ENCODE measurements at places on chromosomes 12 and 14. TPM values are rescaled to one million over a fixed set of nuclear protein-coding genes. Genes with fewer than 3 reads are reported as not detected.
A peak's percentile ranks its signal among the peaks of the same experiment; 100 is the strongest.

GRCh38 chr14:87000081-87000480 lies 992.9 kb downstream of the GALC start:
- no peak for DNase-seq

HCAR2 gene
- total RNA-seq, result 0.44 TPM

DNA sequence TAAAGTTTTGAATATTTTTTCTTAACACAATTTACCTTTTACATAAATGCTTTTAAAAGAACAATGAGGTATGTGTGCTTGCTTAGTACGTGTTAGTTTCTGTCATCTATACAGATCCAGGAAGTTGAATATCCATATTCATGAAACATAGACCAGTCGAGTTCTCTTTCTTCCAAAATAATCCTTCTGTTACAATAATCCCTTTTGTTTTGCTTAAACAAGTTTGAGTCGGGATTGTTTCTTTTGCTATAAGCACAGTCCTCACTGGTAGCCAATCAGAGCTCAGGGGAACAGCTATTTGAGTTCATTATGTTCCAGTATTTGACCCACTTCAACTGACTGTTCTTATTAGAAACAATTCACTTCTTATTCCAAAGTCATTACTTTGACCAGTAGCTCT lies 214.7 kb upstream of the FLRT2 start:
- no peak for DNase-seq

GRCh38 chr12:54134850-54135249 lies 53.9 kb downstream of the SMUG1 start:
- DNase-seq, result no peak

MANSC4 gene
- total RNA-seq, result not detected

GRCh38 chr12:84692071-84692470 lies 220.5 kb downstream of the SLC6A15 start:
- no peak for DNase-seq

- DNase-seq, result no peak
Measured at GRCh38 chr14:104427131-104427851, 152.3 kb upstream of the C14orf180 start.

RHOF gene
- 7.6 TPM for total RNA-seq

DNA sequence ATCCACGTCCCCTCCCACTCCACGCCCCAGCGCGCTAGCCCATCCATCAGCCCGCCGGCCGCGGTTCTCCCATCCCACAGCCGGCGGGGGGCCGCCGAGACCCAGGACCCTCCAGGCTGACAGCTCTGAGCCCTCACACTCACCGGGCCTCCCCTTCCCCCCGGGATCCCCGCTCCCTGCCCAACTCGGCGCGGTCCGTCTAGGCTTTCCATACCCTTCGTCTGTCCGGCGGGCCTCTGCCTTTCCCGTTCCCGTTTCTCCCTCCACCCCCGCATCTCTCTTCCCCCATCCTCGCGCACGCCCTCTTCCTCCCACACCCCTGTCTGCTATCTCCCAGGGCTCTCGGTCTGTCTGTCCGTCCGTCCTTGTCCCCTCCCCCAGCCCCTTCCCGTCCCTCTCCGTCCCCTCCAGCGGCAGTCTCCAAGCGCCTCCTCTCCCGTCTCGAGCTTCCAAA lies 726 bp downstream of the ZFHX2 start:
- DNase-seq, result peak; percentile 48

- peak; percentile 59 for DNase-seq
Measured at GRCh38 chr14:56199982-56200577, 81.9 kb downstream of the PELI2 start.

- no peak for DNase-seq
Measured at GRCh38 chr14:88950069-88950468, 125.6 kb downstream of the TTC8 start.

TMCC3 gene
- 31.3 TPM for total RNA-seq

CLEC4D gene
- total RNA-seq, result 0.06 TPM

DNA sequence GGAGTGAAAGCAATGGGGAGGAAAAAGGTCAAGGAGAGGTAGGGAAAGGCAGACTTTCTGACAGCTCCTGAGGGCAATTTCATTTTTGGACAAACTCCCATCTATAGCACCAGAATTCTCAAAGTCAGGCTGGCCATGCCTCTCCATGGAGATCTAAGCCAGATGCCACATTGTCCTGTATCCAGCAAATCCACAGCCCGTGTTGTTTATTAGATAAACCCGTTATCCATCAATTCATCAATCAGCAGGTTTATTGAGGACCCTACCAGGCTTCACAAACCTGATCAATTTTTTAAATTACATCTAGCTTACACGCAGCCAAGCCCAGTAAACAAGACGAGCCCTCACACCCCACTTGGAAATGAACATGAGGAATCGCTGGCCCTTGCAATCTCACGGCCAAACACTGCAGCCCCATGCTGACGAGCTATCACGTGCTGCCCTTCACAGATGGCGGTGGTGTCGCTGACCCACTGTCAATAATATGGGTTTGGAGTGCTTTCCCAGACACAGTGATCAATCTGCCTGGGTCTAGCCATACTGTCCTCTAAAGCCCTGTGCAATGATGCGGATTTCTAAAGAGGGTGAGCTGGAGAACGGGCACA lies 332.9 kb downstream of the DPF3 start:
- DNase-seq, result no peak

GRCh38 chr12:120696626-120697025 lies 9.7 kb downstream of the MLEC start:
- DNase-seq, result no peak

GRCh38 chr12:9883175-9883574 lies 1.9 kb downstream of the KLRF2 start:
- no peak for DNase-seq

FITM1 gene
- total RNA-seq, result not detected

DNA sequence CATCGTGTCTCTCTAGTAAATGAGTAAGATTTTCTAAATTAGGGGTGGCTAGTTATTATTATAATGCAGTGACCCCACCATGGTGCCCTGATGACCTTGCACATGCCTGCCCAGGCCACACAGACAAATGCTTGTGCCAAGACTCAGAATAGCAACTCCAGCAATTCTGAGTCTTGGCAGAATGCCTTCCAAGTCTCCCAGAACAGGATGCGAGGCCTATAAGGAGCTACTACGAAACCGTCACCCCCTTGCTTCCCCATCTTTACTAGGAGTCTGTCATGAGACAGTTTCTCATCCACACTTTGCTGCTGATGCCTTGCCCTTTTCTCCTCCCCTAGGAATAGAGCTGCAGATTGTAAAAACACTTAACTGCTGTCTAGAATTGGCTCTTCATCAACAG lies 559.9 kb downstream of the TRHDE start:
- no peak for DNase-seq

TMEM119 gene
- 14.9 TPM for total RNA-seq

- no peak for DNase-seq
Measured at GRCh38 chr12:111434680-111435338, 29.1 kb downstream of the SH2B3 start.

GRCh38 chr12:106831699-106832098 lies 57.2 kb downstream of the RIC8B start:
- DNase-seq, result no peak

DNA sequence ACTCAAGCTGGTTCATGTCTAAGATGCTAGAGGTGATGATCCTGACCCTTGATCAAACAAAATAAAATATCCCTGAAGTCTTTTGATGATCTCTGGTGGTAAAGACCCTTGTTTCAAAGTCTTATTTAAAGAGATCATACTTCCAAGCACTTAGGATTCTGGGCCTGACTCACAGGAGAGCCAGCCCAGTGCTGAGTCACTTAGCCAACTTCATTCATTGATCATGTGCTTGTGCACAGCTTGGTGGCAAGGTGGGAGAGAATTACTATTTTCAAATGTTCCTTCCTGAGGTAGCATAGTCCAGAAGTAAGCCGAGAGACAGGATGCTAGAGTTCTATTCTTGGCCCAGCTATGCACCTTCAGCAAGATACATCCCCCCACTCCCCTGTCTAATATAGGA lies 40.6 kb downstream of the SCN8A start:
- DNase-seq, result no peak

DNA sequence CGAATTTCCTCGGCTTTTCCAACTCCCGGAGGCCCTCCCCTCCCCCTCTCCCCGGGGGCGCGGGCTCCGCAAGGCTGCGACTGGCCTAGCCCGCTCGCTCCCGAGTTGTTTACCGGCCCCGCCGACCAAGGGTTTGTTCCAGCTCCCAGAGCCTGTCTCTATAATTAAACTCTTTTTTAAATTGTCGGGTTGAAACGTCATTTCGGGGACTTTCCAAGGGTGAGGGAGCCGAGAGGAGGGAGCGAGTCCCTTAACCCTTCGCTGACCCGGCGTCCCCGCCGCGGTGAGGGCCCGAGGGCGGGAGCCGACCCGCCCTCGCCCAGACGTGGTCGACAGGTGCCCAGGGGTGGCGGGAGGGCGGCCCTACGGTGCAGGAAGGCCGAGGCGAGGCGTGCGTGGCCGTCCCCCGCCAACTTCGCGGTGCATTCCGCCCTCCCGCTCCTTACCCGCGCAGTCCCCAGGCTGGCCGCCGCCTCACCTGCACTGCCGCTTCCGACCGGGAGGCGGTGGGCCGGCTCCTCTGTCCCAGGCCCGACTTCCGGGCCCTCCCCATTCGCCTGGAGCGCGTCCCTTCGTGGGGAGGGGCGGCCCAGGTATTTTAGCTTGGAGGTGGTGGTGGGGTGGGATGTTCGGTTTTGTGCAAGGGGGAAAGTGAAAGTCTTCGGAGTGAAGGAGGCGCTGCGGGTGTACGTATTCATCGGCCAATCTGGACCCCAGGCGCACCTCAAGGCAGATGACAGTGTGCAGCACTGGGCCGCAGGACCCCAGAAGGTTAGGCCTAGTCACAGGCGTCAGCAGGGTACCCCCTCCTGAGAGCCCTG lies 2.9 kb upstream of the ZFP36L1 start:
- DNase-seq, result peak; percentile 88

KRT83 gene
- not detected for total RNA-seq

GRCh38 chr14:100828031-100828769 lies 2.3 kb downstream of the MEG3 start:
- peak; percentile 58 for DNase-seq

GRCh38 chr12:40192704-40193255 lies 32.0 kb upstream of the LRRK2 start:
- DNase-seq, result no peak

DNA sequence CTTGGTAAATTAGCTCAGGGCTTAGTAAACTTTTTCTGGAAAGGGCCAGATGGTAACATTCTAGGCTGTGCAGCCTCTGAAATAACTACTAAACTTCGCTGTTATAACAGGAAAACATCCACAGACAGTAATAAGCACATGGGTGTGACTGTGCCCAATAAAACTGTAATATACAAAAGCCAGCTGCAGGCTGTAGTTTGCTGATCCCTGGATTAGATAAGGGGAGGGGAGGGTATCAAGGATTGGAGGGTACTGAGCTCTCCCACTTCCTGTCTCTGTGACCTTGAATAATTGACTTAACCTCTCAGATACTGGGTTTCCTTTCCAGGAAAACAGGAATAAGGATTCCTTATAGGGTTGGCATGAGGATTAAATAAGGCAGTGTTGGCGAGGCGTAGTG lies 81.2 kb downstream of the CCDC60 start:
- no peak for DNase-seq

DNA sequence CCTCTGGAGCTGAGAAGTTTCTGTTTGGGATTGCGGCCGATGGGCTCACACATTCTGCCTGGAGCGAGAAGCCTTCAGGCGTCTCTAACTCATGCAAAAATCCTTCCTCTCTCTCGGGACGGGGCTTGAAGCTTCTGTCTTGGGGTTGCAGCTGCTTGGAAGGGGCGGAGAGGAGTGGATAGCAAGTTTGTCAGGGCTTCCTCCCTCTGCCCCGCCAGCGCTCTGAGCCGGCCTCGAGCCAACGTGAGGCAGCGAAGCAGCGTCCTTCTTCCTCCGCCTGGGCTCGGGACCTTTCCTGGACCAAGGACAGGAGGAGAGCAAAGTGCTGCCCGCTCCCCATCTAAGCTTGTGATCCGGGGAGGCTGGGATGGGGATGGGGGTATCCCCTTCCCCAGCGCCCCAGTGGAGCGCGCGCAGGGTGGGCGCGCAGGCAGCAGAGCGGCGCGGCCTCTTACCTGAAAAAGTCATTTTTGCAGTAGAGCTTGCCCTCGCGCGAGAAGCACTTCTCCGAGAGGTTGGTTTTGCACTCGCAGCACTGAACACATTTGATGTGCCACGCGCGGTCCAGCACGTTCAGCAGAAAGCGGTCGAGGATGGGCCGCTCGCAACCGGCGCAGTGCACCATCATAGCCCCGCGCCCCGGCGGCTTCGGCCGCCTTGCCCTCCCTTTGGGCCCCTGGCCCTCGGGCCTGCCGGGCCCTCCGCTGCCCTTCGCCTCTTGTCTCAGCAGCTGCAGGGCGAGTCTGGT lies 626 bp downstream of the LHX5 start:
- peak; percentile 27 for DNase-seq

SERPINA5 gene
- total RNA-seq, result 1.6 TPM

DNA sequence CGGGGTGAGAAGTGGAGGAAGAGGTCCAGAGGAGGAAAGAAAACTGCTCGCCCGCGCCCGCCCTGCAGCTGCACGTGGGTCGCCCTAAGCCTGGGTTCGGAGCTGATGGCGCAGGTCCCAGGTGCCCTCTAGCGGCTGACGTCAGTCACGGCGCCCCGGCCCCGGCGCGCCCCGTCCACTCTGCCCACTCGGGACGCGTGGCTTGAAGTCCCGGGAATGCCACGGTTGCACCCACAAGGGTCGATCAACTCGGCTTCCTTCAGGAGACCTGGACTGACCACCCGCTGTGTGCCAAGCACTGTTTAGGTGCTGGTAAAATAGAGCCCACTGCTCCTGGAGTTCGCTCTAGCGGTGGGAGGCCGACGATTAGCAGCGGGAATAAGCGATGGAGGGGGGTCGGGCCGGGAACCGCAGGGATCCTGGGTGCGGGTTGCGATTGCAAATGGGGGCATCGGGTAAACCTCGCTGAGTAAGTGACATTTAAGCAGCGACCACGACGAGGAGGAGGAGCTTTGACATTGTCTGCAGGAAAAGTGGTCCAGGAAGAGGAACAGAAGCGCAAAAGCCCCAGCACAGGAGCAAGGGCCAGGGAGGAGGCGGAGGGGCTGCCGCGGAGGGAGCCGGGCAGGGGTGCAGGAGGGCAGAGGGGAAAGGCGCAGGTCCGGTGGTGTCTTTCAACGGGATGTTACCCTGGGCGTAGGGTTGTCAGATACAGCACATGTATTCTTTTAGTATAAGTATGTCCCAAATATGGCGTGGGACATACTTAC lies 5.1 kb upstream of the ZNF839 start:
- peak; percentile 92 for DNase-seq

- DNase-seq, result peak; percentile 86
Measured at GRCh38 chr12:5003025-5003666, 40.5 kb upstream of the KCNA5 start.

DNA sequence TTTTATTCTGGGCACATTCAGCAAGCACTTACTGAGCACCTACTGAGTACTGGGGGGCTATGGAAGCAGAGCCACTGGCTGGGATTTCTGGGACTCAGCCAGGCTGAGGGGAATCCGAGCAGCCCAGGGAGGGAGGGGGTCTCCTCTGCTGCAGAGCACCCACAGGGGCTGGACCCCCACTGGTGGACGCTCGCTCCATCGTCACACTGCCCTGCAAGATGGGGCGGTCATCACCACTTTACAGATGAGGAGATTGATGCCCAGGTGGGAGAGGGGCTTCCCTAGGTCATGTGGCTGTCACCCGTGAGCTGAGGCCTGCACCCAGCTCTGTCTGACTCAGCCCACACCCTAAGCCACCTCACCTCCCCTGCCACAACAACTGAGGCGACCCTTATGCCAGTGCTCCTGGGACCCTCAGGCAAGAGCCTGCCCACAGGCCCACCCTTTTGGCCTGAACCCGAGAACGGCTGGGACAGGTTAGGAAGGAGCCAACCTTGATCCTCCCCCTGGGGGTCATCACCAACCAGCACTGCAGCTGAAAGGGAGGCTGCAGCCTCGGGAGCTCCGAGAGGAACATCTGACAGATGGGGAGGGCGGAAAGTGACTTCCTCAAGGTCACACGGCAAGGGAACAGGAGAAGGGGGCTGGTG lies 74.4 kb downstream of the SERPINA3 start:
- no peak for DNase-seq

DPY19L2 gene
- total RNA-seq, result 23.7 TPM

- no peak for DNase-seq
Measured at GRCh38 chr12:3107071-3107583, 29.9 kb downstream of the TSPAN9 start.
